Left lung (tissue), 14 donors: ENCODE measurements at places on chromosomes 3 and 15.

DNA sequence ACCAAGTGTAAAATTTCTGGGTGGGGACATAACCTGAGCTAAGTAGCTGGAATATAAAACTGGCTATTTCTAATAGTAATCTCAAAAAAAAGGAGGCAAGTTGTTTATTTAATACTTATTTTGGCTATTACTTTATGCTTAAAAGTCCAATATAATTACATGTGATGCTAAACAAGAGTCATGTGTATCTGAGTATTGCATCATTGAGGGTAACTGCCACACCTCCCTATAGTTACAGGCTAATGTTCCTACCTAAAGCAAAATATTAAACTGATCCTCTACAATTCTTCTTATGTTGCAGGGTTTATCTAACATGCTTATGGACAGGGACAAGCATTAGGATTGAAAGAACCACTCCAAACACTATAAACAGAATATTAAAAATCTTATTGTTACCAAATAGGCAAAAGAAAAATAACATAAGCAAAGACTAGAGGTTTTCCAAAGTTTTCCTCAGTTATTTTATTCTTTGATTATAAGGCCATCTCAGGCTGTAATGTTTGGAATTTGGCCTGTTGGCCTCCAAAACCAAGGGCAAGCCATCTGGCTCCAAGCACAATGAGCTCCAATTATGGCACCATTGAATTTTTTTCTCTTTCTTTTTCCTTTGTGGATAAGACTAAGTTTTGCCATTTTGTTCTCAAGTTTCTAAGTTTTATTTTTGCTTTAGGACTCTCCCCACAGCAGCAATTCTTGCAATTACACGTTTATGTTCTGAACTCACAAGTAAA lies 75.8 kb upstream of the ABI3BP start:
- DNase-seq: no peak

GRCh38 chr3:18579661-18580060 lies 154.5 kb upstream of the SATB1 start:
- no peak for DNase-seq

- no peak for DNase-seq
Measured at GRCh38 chr3:99911433-99911832, 93.8 kb downstream of the CMSS1 start.

- no peak for DNase-seq
Measured at GRCh38 chr3:148005456-148005855, 596.3 kb downstream of the ZIC1 start.

DNA sequence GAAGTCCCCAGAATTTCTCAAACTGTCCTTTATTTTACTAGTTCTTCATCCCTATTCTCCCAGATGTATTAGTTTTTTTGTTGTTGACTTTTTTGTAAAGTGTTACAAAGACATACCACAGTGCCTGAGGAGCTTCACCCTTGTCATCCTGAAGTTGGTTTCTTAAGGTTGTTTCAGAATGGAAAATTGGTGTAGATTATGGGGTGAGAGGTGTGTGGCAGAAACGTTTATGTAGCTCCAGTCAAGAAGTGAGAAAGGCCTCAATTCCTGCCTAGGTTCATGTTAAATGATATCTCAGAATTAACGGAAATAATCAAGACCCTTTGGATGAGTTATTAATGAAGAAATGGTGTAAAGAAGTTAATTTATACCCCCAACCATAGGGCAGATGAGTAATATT lies 6.8 kb downstream of the EDEM1 start:
- DNase-seq: no peak

DNA sequence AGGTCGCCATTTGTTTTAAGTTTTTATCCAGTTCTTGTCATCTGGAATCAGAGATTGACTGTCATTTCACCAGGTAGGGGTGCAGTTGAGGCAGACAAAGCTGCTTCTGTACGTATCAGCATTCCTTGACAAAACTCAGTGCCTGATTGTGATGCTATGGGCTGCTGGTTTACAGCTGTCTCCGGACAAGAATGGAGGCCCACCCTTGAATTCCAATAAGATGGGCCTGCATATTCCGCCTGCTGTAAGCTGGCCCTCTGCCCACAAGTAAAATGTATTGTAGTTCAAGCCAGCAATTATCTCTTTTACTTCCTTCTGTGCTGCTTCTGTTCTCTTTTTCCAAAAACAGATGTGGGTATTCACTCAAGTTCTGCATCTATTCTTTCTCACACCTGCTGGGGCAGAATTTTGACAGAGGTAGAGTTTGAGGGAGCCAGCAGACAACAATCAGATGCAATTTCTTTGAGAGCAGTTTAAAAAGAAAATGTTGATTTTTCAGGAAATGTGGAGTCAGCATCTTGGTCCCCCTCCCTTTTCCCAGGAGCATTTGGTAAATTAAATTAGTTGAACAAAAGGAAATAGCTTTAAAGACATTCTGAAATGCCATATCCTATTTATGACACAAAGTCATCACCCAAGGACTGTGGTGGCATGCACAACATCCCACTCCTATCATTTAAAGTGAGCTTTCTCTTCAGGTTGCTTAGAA lies 53.5 kb downstream of the IQCH start:
- DNase-seq: no peak

DNA sequence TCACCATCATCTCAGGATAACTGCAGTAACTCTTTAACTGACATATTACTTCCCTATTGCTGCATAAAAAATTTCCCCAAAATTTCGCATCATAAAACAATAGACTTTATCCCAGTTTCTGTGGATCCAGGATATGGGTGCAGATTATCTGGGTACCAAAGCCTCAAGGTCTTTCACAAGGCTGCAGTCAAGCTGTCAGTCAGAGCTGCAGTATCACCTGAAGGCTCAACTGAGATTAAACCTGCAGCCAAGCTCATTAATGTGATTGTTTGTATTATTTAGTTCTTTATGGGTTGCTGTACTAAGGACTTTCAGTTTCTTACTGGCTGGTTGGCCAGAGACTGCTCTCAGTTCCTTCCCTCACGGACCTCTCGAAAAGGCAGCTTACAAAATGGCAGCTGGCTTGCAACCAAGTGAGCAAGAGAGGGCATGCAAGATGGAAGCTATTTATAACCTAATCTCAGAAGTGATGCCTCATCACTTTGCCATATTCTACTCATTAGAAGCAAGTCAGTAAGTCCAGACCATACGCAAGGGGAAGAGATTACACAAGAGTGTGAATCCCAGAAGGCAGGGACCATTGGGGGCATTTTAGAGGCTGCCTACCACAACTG lies 54.9 kb downstream of the DCUN1D1 start:
- no peak for DNase-seq

DNA sequence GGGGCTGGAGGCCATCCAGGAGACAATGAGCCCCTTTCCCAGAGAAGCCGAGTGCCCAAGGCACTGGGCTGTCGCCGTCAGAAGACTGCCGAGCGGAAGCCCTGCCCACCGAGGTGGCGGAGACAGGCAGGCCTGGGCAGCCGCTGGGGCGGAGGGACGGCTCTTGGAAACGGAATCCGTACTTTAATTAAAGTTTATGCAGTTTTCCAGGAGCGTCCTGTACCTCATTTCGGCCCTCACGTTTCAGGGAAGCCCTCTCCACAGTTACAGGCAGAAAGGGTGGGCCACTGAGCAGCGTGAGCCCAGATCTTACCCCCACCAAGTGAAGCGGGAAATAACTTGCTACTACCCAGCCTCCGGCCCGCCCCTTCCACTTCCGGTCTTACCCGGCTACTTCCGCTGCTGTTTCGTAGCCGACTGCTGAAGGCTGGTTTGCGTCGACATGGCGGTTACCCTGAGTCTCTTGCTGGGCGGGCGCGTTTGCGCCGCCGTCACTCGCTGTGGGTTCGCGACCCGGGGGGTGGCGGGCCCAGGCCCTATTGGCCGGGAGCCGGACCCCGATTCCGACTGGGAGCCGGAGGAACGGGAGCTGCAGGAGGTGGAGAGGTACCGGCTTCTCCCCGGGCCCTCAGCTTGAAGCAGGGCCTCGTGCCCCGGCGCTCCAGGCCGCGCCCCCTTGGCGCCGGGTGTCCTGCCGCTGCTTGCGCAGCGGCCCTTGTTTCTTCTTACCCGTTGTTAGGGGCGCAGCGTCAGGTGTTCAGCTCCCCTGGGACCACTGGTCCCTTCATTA lies at the start of gene NGRN:
TSS of gene NGRN (plus strand) at position 402 of the 790 bp plus-strand sequence. CDS start at position 443, 41 bp downstream.
- peak; percentile 95 for DNase-seq

DNA sequence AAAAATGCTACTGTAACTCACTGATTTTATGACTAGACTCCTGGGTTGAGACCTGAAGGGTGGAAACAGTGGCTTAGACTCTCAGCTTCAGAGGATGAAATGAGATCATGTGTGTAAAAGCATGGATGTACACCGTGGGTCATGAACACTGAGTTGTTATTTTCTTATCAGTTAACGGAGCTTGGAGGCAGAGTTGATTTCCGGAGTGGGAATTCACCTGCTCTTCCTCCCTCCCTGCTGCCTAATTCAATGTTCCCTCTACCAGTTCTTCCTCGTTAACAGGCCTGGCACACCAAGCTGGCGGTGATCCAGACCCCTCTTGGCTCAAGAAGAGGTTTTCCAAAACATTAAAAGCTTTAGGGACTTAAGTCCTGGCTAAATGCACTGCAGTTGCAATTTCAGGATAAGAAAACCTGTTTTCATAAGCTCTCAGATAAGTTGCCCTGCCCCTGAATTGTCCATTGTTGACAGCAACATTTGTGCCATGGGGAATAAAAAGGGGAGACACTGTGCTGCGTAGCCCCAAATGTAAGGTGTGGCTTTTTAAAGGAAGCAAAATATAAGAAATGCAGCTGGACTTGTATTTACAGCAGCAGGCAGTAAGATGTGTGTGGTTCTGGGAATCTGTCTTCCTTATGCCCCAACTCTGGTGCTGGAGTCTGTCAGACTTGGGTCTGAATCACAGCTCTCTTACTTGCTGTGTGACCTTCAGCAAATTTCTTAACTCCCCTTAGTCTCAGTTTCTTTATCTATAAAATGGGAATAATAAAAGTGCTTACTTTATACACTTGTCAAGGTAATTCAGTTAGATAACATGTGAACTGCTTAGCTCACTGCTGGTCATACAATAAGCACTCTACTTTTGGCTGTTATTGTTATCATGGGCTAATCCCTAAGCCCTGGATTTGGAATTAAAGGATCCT lies 9.9 kb downstream of the PDIA5 start:
- no peak for DNase-seq

DNA sequence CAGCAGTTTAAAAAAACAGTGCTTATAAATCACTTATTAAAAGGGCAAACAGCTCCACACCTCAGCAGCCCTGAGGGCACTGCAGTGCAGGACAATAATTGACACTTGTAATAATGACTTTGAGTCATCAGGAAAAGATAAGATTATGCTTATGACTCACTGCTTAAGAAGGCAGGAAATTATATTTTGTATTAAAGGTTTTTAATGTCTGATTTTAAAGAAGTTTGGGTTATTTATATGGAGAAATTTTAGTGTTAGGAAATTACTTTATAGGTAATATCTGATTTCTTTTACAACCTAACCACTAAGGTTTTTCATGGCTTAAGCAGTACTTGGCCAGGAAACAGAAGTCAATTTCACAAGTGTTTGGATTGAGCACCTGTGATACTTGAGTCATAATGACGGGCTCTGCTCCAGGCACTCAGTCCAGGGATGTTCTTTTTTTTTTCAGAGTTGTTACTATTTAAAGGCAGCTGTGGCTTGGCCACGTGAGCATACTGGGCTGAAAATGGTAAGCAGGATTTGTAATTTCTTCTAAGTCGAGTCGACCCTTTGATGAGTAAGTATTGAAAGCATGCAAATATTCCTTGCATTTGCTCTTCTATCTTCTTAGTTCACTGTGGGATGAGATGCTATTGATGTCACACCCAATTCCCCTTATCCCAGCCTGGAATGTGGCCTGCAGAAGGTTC lies 21.6 kb upstream of the SLC6A20 start:
- DNase-seq: peak; percentile 69

- no peak for DNase-seq
Measured at GRCh38 chr3:51879937-51880336, 4.5 kb upstream of the IQCF5 start.
